ENCODE measurements at places on chromosomes 5 and 9. TPM values are rescaled to one million over a fixed set of nuclear protein-coding genes. Genes with fewer than 3 reads are reported as not detected.

Gene ABLIM3
- 50.3 TPM for total RNA-seq

Gene MYORG
- 6.9 TPM for total RNA-seq

Gene TNFSF15
- total RNA-seq, result 0.78 TPM

Gene SOHLH1
- not detected for total RNA-seq

Gene FLT4
- total RNA-seq, result 34.2 TPM

Gene PHF24
- total RNA-seq, result 0.66 TPM

Gene MEF2C
- total RNA-seq, result 40.8 TPM

GRCh38 chr5:170383227-170383626, 5.9 kb downstream of the KCNMB1 start:
- DNase-seq, result no peak

DNA sequence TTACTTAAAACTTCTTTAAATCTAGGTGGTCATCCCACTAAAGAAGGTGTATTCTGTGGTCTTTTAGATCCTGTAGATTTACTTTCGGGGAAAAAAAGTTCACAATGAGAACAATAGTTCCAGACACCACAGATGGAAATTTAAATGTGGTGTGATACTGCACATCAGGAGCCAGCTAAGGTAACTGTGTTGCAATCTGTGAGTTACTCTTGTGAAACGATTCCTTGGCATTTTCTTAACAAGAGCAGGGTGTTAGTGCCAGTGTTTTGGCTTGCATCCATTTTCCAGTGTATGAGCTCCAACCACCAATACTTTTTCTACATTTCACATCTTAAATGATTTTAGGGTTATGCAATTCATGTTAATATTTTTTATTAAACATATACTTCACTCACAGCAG, 674.5 kb downstream of the CETN3 start:
- no peak for DNase-seq

- DNase-seq, result no peak
Measured at GRCh38 chr5:98638701-98639100, 134.8 kb upstream of the RGMB start.

GRCh38 chr5:132898094-132898493, 24.6 kb downstream of the LEAP2 start:
- DNase-seq, result no peak

DNA sequence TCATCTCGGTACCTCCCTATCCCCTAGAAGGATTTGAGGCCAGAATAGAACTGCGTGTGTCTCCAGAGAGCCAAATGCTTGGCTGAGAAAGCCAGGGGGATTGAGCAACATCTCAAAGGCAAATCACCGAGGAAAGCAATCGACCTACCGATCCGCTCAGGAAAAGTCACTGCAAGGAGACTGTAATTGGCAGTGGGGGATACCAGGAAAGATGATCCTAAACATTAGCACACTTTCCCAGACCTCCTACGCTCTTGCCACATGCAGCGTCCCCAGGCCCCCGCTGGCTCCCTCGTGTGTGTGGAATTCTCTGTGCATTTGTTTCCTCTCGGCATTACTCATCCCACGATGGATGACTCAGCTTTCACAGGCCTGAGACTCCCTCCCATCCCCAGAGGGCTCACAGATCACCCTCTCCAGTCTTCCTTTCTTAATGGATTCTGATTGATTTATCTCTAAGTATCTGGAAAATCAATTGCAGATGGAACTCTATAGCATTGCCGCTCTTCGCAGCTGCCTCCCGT, 82.2 kb upstream of the ICE1 start:
- DNase-seq, result peak; percentile 49

- DNase-seq, result no peak
Measured at GRCh38 chr9:99592834-99593574, 228.7 kb upstream of the NR4A3 start.

DNA sequence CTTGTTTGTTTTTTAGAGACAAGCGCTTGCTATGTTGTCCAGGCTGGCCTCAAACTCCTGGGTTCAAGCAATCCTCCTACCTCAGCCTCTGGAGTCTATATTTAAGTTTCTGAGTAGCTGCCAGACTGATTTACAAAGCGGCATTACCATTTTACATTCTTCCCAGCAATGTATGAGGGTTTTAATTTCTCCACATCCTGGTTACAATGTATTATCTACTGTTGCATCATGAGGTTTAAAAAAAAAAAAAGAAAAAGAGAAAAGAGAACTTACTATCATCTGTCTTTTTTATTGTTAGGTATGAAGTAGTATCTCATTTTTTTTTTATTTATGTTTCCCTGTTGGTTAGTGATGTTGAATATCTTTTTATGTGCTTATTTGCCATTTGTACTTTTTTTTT, 18.9 kb upstream of the CLINT1 start:
- no peak for DNase-seq

DNA sequence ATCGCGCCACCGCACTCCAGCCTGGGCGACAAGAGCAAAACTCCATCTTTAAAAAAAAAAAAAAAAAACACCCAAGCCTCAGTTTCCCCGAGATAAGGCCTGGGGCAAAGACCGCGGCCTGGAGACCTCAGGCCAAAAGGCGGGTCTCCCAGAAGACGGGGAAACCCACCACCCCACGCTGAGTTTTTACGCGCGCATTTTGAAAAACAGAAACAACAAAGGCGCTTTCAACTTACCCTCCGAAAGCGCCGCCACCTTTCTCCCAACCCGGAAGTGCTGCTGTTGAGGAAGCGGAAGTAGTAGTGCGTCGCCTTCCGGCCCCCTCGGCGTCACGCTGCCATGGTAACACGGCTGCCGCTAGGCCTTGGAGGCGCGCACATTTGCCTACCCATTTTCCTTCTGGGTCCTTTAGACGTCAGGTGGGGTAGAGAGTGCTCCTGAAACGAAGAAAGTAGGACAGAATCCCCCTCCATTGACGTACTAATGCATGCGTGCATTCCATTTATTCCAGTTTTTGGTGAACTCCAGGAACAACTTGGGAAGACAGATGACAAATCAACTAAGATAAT, at the start of gene TTF1:
Gene TTF1 (minus strand): TSS at position 287 of the 569 bp plus-strand sequence. CDS start 4,019 bp downstream, outside the sequence.
- DNase-seq, result peak; percentile 79

GRCh38 chr5:147701468-147701867, 81.1 kb downstream of the JAKMIP2 start:
- no peak for DNase-seq

GRCh38 chr5:9363026-9363425, 182.8 kb downstream of the SEMA5A start:
- no peak for DNase-seq

DNA sequence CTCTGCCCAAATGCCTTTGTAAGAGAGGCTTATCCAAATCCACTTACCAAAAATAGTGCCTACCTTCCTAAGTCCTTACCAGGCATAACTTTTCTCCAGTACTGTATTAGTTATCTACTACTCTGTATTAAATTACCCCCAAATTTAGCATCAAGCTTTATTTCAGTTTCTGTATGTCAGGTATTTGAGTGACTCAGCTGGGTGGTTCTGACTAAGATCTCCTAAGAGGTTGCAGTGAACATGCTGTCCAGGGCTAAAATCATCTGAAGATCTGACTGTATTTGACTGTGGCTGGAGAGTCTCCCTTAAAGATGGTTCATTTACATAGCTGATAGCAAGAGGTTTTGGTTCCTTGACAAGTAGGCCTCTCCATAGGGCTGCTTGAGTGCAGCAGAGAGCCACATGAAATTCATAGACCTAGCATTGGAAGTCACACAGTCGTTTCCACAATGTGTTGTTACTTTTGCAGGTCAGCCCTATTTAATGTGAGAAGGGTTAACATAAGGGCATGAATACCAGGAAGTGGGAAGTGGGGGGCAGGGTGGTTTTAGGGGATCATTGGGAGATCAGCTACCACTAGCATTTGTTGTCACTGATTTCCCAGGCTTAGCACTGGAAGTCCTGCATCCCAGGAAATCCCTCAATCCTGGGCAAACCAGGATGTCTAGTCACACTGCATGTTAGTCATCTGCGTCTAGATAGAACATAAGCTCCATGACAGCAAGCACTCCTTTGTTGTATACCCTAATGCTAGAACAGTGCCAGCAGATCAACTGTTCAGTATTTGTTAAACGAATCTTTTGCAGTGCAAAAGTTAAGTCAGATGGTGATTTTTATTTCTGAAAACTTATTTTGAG, 2.0 kb upstream of the ZNF622 start:
- no peak for DNase-seq

DNA sequence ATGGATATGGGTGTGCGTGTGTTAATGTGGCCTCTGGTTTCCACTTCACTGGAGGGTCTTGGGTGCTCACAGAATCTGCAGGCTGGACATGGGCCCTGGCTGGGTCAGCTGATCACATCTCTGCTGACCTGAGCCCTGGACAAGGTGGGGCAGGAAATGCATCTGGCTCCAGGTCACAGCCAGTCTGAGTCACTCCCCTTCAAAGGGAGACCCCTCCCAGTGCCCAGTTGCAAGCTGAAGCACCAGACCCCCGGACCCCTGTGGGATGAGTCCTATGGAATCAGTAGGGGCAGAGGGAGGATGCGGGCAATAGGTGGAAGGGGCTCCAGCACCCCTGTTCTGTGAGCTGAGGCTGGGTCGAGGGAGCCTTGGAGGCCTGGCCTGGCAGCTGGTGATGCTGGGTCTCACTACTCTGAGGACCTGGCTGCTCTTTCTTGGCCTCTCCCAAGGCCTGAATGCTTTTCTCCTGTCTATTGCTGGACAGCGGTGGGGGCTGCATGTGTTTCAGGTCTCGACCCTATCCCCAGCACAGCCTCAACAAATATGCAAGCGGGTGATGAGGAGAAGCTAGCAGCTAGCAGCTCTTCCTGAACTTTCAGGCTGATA, 54.5 kb downstream of the PHF2 start:
- no peak for DNase-seq

GRCh38 chr5:115785381-115786065, 30.9 kb downstream of the CDO1 start:
- DNase-seq, result no peak

All from tibial nerve (tissue), 4 donors.